ENCODE measurements at places on chromosomes 7 and 10. TPM values are rescaled to one million over a fixed set of nuclear protein-coding genes. Genes with fewer than 3 reads are reported as not detected.

EN2 gene
- not detected for total RNA-seq

DNA sequence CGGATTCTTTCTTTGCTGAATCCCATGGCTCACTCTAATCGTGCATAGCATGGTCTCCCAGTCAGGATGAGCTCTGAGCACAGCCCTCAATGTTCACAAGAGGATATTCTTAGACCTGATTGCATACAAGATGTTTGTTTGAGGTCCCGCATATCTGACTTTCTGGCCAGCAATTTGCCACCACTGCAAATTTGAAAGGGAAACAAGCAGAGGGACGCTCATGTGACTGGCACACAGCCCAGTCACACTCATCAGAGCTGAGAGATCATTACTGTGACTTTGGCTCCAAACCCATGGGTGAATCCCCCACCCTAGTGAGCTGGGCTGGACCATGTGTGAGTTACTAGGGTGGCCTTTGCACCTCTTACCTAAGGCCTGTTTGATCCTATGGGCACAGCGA lies 9.9 kb downstream of the TAS2R41 start:
- no peak for DNase-seq

SLC16A12 gene
- total RNA-seq = not detected

CDK14 gene
- total RNA-seq = 0.23 TPM

- no peak for DNase-seq
Measured at GRCh38 chr10:74437822-74438221, 286.8 kb downstream of the ADK start.

DNA sequence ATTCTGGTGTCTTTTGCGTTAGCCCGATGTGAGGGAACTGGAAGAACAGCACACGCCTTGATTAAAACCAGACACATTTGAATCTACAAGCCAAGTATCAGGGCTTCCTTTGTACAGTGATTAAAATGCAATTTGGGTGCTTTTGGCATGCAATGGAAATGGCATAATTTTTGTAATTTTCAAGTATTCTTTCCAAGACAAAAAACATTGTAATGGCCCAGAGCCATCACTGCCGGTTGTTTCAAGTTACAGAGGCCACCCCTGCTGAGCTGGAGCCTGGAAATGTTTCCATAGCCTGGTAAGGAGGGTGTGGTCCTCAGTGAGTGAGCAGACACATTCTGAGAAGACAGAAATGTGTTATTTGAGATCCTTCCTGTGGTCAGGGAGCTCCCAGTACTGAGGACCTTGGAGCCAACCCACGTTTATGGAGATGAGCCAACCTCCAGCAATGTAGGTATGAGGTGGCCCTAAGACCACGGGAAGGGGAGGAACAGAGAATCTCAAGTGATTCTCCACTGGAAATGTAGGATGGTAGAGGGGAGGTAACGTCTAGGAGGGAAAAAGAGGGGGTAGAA lies 20.9 kb downstream of the TEX36 start:
- DNase-seq = no peak

GRCh38 chr7:81209059-81209458 lies 290.2 kb upstream of the SEMA3C start:
- DNase-seq = no peak

Measured in activated CD8-positive, alpha-beta memory T cell treated with anti-CD3 and anti-CD28 coated beads, Interleukin-2, amount 10 ng/mL, durations not matched to agents 7 days and 5 days (primary cell).